ENCODE measurements at places on chromosomes 16 and 17.

- DNase-seq, result no peak
Measured at GRCh38 chr16:89707695-89708094, 6.2 kb upstream of the SPATA2L start.

DNA sequence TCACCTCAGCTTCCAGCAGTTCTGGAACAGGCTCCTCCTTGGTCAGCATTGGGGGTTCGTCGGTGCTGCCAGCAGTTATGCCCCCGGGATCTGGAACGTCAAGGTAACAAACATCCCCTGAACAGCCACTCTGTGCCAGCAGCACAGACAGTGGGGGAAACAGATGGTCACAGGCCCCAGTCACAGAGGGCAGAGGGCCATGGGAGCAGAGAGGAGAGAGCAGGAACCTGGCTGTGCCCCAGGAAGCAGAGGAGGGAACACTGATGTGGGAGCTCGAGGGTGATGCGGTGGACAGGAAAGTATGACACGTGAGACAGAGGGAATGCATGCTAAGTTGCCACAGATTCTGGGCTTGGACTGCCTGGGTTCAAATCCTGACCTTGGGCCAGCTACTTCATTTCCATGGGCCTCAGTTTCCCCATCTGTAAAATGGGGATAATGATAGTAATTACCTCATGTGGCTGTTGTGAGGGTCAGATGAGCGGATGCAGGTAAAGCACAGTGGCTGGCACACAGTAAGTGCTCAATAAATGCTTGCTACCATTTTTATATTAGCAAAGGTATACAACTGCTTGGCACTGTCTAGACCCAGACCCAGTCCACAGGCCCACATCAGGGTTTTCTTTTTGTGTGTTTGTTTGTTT, 4.9 kb downstream of the BCL7C start:
- DNase-seq, result no peak

GRCh38 chr16:9012848-9013507, 49.3 kb upstream of the USP7 start:
- no peak for DNase-seq

DNA sequence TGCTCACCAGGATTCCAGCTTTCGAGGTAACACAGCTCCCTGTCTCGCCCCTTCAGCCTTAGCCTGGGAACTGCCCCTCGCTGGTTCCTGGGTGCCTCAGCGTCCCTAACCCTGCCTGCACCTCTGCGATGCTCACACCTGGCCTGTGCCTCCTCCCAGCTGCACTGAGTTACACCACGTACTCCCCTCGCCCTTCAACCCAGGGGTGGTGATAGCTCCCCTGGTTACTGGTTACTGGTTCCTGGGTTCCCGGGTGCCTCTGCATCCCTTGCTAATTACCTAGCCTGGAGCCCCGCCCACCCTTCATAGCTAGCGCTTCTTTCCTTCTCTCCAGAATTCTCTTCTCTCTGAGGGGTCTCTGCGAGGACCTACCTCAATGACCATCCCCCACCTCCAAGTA, 65.3 kb upstream of the PLCG2 start:
- no peak for DNase-seq

GRCh38 chr16:75131081-75131480, 14.5 kb upstream of the LDHD start:
- DNase-seq, result no peak

DNA sequence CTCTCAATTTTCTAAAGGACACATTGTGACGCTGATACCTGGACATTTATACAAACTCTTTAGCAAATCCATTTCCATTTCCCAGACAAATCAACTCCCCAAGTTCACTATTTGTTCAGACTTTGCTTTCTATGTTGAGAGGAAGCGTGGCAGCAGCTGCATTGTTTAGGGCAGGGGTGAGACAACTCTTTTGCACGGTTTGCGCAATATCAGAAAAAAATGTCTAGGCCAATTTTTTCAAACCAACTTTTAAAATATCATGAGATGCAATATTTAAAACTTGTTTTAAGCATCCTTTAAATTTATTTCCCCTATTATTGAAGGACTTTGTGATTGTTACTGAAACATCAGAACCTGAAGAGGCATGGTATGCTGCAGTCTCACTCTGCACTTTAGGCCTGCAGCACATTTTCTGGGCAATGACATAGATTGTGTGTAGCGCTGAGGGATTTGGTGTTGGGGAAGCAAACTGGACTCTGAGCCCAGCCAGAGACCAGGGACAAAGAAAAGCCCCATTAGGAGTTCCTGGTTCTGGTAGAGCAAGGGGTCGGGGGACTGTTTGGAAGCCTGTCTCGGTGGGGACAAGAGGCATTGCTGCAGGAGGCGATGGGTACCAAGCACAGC, 6.4 kb upstream of the CCDC182 start:
- DNase-seq, result no peak

DNA sequence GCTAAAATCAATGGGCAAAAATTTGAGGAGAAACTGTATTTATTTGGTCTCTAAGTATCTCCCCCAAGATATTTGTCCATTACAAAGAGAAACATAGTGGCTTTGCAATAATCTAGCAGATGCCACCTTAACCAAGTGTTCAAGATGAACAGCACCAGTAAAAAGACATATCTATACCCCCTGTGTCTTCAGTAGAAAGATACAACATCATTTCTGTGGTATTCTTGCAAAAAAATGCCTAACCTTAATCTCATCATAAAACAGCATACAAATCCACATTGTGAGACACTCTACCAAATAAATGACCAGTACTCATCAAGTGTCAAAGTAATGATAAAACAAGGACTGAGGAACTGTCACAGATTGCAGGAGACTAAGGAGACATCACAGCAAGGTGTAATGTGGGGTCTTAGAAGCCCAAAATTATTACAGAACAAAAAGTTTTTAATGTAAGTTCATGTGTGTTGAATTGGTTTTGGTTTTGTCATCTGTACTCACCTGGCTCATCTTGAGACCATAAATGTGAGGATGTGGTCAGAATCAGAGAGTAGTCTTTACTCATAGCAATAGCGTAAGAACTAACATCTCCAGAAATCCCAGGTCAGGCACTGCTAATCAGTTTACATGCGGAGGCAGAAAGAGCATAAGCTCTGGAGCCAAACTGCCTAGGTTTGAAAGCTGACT, 77.2 kb downstream of the AATF start:
- DNase-seq, result no peak

All from stimulated activated CD4-positive, alpha-beta T cell treated with anti-CD3 and anti-CD28 coated beads, TNF-alpha, amount 100 ng/mL, for 1 hour (primary cell).